ENCODE measurements at places on chromosomes 12 and 14.

- no peak for DNase-seq
Observed at GRCh38 chr14:89397569-89398230, 19.3 kb downstream of the FOXN3 start.

GRCh38 chr12:28948685-28949084, 200.4 kb upstream of the FAR2 start:
- no peak for DNase-seq

DNA sequence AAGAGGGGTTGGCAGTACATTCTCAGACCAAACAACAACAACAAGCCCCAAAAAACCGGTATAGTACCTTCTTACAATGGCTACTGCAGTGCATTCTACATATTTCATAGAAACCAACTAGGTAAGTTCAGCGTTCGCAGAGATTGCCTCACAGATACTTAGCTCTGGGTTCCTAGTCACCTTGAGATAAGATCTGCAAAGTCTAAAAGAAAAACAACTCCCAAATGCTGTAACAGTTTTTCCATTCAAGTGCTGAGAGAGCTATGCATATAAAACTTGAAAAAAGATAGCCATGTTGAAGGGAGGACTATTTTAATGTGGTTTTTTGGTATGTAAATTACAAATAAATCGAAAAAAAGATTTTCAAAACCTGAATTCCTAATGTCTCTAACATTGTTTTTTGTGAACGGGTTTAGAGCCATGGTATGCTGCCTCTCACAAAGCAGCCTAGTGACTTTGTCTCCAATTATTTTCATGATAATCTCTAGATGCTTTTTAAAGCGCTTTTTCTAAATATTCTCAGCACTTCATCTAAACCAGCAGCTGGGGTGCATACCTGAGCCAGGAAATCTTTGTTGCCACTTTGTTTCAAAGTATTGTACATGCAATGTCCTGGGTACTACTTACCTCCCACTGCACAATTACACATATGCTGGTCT, 56.6 kb upstream of the CRACR2A start:
- no peak for DNase-seq

DNA sequence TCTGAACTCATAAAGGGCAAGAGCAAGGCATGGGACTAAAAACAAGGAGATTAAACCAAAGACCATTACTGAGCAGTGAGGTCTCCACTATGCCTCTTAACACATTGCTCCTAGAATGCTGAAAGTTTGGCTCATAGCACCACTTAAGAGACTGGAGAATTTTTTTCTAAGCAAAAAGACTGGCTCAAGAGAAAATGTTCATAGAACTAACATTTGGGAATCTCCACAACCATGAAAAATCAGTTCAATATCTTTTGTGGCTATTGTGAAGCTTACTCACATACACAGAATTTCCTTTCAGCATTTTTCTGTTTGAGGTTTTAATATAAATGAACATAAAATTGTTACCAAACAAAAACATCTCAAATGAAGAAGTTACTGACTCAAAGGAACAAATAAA, 255.8 kb downstream of the CCDC91 start:
- DNase-seq, result no peak

DNA sequence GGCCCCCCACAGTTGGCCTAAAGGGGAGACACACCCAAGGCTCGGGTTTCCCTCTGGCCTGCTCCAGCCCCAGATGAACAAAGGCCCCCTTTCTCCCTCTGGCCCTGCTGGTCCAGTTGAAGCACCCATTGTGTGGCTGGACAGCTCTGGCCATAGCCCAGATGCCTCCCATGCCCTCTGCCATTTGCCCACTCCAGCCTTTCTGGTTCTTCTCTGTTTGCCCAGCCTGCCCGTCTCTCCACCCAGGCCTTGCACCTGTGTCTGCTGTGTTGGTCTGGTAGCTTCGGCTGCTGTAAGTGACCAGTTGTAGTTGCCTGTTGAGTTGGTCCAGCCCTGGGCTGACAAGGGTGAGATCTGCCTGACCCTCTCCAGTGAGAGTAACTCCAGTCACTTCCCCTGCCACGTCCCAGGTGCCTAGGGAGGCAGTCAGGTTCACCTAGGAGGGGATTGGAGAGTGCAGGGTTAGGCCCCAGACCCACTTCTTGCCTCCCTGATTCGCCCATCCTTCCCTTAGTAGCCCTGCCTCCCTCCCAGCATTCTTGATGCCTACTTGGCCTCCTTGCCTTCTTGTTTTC, 3.0 kb downstream of the B4GALNT1 start:
- no peak for DNase-seq

DNA sequence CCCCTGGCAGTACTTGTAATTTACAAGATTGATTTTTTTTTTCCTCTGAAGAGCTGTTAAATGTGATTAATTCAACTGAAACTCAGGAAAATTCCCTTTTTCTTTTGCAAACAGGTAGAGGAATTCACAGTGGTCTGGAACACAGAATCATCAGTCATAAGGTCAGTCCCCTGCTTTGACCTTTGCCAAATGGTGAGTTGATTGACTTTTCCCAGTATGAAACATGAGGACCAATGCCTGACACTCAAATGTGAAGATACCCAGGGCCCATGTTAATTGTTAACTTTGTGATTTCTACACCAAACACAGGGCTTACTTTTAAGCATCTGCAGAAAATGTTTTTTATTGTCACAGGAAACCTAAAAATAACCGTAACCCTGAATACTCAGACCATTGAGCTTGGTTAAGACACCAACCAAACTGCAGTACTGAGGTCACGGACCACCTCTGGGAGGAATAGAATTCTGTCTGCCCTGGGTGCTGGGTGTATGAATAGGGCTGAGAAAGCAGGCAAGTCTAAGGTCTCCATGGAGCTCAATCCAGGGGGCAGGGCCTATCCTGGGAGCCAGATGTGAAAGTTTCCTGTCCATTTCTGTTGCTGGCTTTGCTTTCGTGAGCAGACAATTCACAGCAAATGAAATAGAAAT, 192.4 kb downstream of the TMX1 start:
- DNase-seq, result no peak

GRCh38 chr12:18343708-18344107, 82.4 kb downstream of the PIK3C2G start:
- DNase-seq, result no peak

DNA sequence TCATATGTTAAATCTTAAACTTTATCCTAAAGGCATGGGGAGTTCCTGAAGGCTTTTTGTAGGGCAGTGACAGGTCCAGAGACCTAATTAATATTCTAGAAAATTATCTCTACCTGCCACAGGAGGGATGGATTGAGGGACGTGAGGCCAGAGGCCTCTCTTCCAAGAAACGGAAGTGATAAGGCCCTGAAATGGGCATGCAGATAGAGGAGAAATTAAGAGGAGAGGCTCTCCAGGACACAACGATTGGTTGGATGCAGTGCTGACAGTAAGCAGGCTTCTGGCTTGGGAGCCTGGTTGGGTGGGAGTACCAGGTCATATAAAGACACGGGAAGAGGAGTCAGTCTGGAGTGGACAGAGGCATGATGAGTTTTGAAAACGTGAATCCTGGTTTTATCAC, 3.1 kb upstream of the BORCS5 start:
- no peak for DNase-seq

DNA sequence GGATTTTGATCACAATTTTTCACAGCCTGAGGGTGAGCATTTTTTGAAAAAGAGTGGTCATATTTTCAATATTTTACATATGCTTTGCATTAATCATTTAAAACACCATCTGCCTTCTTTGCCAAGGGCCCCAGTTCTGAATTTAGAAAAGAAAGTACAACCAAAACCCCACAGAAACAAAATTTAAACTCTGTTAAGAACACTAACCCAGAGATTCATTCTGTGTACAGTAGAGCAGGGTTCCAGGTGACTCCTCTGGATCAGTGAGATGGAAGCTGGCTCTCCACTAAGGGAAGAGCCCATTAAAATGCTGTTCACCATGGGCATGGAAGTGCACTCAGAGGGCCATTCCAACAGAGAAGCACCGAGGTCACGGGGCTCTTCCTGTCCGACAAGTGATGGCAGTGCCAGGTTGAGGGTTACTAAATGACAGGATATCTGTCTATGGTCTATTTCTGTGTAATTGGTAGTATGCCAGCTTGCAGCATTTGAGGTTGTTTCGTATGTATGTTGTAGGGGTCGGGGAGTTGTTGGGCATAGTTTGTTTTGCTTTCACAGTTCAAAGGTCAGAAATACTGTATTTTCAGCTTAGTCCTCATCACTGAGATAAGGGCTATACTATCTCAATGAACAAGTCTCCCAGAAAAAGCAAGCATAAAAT, 95.9 kb downstream of the SLC35F4 start:
- DNase-seq, result no peak

DNA sequence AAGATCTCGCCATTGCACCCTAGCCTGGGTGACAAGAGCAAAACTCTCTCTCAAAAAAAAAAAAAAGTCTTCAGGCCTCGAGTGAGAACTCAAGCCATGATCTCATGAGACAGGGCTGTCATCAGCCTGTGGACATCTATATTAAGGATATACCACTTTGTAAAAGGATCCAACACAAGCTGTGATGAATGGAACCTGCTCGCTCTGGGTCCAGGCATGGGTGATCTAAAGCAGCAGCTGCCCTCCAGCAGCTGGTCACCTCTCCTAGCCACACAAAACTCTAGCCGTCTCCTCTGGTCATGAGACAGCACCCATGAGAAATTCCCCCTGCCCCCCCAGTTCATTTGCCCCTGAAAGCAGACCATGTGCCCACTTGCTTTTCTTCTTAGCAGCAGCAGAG, 19.1 kb upstream of the DGLUCY start:
- DNase-seq, result no peak

GRCh38 chr14:46368275-46368674, 283.3 kb downstream of the RPL10L start:
- no peak for DNase-seq

DNA sequence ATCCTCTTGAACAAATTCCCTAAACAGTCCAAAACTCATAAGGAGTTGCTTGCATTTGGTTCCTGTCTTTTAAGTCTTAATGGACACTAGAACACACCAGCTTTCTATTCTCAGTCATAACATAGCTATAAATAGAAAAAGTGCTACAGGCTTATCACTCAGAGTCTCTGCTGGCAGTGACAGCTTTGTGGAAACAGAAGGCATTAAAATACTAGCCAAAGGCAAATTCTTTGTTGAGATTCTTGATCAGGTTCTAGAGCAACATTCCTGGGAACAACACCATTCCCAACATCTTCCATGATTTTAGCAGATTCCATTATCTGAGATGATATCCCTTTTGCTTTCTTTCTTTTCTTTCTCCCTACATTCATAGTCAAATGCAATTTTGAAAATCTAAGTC, 207.7 kb upstream of the PLEKHG7 start:
- no peak for DNase-seq

DNA sequence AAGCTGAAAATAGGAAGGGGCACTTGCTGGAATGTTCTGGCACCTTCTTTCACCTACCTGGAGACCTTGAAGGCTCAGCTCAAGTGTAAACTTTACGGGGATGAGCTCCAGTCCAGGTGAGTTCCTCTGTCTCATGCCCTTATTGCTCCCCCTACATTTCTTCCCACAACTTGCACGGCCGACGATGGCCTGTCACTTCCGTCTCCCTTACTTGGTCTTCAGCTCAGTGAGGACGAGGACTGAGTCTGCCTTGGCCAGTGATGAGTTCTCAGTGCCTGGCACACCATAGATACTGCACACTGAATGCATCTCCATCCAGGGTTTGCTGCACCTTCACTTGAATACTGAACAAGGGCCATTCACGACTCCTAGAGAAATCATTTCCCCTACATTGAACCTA, 21.4 kb downstream of the ADGRD1 start:
- no peak for DNase-seq

DNA sequence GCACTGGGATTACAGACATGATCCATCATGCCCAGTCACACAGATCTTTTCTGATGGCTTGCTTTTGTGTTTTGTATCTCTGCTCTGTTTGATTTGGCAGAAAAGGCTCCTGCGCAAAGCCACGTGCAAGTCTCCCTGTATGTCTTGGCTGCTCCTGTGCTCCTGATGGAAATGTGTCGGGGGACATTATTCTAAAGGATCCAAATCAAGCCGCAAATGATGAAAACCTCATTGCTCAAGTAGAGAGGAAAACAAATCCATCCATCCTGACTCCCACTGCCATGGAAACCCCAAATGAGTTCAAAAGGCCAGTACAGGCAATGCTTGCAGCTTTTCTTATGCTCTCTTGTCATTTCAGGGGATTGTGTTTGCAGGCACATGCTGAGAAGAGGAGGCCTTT, 93.8 kb downstream of the NDUFA12 start:
- DNase-seq, result no peak

DNA sequence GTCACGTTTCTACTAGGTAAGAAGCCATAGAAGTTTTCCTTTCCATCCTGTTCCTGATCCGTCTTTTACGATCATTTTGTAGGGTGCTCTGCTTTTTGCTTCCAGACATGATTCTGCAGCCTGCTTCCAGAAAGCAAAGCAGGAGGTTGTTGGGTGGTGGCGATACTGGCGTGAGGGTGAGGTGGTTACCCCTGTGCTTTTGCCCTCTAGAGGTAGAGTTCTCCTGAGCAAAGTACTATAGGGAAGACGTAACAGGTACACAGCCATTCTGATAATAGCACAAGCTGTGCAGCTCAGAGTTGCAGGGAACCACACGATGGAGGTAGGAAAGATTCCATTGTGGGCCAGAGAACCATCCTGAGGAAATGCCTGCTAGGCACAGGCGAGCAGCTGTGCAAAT, 186.0 kb downstream of the PAH start:
- DNase-seq, result no peak
